ENCODE measurements at places on chromosomes 6 and 20.
A peak's percentile ranks its signal among the peaks of the same experiment; 100 is the strongest.

GRCh38 chr20:23157734-23158133, 71.6 kb upstream of the CD93 start:
- DNase-seq = peak; percentile 73

GRCh38 chr6:69863766-69864165, 2.6 kb upstream of the COL19A1 start:
- no peak for DNase-seq

DNA sequence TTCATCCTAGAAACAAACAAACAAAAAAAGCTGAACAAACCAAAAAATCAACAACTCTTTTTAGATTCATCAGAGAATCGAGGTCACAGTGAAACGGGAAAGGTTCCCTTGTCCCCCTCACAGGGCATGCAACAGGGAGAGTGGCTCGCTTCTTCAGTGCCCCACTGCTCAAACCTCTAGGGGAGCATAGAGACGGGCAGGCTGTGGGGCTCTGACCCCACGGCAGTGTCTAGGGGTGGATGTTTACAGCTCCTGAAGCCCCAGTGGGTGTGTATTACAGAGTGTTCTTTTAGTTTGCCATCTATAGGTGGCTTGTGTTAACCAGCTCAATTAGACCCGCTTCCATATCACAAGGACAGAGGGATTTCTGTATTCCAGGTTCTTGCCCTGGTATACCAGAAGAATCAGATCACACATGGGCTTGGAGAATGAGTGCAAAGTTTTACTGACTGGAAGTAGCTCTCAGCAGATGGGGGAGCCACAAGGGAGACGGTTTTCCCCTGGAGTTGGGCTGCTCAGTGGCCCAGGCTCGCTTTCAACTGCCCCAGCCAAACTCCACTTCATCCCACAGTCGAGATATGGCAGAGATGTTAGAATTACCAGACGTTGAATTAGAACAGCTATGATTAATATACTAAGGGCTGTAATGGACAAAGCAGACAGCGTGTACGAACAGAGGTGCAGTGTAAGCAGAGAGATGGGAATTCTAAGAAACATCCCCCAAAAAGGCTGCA, 192.6 kb upstream of the CST7 start:
- DNase-seq = no peak

DNA sequence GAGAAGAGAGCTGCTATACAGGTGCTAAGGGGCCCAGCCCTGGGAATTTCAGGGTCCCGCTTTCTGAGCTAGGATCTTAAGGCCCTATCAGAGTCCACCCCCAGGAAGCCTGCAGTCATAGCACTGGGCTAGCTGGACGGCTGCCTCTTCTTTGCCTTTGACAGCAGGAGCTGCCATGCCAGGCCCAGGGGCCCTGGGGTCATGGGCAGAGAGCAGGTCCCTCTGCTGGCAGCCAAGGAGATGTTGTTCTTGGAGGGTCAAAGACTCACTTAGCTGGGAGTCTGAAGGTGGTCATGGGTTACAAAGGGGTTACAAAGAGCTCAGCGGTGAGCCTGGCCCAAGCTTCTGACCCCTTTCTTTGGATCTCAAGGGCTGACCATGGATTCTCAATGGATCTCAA, 52.7 kb downstream of the RPP21 start:
- no peak for DNase-seq

DNA sequence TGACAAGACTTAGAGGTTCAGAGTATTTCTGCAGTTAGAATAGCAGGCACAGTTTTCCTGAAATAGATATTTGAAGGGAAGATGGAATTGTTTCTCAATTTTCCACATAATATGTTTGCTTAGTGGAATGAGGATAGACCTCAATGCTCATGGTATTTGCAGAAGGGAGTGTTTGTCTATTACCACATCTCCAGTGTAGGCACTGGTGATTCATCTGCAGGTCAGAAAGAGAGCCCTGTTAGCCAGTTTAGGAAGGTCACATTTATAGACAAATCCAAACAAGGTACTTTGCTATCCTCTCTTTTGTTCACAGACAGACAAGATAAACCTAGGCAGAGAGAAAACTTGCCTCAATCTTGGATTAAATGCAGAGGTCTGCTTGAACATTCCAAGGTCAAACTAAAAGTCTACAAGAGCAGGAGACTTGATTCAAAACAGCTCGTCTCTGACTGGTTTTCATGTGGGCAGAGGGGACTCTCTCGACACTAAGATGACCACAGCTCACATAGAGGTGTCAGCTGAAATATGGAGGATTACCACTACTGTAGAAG, 22.8 kb downstream of the ISM1 start:
- DNase-seq = no peak

DNA sequence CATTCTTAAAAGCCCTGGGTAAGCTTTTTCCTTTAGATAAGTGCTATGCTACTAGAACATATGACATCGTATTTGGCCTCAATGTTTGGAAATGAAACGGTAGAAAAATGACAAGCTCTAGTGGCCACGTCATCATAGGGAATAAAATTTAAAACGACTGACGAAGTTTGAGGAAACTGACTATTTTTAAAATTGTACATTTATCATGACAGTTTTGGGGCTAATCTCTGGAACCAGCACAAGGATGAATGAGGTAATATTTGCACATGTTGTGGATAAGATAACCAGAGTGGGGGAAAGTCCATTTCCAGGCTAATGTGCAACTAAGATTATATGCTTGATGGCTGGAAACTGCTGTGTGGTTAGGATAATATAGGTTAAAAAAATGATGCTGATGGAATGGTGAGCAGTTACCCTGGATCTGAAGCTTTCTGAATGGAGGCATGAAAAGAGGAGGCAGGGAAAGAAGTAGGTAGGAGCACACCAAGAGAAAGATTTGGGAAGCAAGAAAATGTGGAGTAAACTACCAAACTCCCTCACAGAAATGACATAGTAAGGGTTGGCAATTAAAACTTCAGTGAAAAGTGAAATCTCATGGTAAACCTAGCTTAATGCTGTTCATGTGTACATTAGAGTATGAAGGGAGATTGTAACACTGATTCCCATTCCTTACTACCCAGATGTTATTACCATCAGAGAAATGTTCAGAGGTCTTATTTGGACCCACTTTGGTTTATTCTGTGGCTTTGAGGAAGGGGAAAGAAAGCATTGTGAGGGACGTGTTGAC, 42.7 kb upstream of the CEP162 start:
- DNase-seq = no peak

DNA sequence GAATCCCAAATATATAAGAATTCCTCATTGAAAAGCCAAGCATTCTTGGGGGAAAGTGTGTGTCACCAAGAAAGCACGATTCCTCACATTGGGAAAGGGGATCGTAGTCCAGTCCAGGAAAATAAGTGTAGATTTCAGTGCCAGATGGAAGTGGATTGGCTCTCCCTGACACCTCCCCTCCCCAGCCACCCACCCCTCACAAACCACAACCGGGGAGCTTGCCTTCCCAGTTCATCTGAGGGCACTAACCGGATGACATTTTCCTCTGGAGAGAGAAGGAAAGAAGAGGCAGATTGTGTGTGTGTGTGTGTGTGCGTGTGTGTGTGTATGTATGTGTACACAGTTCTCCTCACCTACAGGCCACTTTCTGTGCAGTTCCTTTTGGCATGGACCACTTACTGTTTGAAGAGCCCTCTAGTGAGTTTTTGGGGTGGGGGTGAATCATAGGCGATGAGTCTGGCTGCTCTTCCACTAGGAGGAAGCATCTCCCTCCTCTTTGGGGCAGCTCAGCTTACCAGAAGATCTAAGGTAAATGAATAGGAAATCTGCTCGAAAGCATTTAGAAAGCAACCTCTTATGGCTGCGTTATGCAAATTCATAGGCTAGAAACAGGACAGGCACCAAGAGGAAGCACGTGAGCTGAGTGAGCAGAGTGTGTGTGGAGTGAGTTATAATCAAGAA, 20.8 kb downstream of the DAAM2 start:
- DNase-seq = no peak

DNA sequence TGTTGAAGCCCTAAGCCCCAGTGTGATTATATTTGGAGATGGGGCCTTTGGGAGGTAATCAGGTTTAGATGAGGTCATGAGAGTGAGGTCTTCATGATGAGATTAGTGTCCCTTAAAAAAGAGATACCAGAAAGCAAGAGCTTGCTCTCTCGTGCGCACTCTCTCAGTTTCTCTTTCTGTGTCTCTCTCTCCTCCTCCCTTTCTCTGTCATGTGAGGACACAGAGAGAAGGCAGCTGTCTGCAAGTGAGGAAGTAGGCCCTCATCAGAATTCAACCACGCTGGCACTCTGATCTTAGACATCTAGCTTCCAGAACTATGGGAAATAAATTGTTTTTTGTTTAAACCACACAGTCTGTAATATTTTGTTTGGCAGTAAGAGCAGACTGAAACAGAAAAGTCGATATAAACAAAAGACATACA, 180.5 kb downstream of the IBTK start:
- no peak for DNase-seq

GRCh38 chr20:24633521-24633920, 164.1 kb downstream of the SYNDIG1 start:
- no peak for DNase-seq

GRCh38 chr20:5863040-5863833, 87.1 kb downstream of the TRMT6 start:
- DNase-seq = no peak

DNA sequence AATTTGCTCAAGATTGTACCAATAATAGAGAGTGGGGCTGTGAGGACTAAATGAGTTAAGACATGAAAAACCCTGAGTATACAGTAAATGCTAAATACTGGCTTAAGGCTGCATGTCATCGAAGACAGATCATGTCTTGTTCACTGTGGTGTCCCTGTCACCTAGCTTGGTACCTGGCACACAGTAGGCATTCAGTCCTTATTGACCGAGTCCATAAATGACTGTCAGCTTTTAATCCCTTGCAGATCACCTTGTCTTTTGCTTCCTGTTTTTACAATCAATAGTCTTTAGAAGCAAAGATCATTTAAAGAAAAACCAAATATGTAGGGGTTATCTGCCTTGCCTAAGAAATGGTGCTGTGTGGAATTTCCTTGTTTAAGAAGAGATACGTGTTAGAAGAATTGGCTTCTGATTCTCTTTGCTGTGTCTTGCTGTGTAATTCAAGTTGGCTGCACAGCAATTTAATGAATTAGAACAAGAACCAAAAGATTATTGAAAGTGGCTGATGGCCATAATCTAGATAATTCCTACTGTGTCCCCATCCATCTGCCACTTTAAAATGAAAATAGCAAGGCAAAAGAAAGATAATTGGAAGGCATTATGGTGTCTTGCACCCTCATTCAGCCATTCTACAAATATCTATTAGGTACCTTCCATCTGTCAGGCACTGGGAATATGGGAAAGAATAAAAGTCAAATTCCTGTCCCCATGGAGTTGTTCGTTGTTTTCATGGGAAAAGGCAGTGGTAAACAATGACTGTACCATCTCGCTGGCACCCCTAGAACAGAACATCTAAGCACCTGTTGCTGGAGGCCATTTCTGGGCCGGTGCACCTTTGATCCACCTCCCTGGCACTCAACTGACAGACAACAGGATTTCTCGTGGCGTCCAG, 12.4 kb upstream of the MAPK13 start:
- DNase-seq = no peak

- DNase-seq = no peak
Measured at GRCh38 chr6:159720708-159721107, 6.6 kb upstream of the WTAP start.

DNA sequence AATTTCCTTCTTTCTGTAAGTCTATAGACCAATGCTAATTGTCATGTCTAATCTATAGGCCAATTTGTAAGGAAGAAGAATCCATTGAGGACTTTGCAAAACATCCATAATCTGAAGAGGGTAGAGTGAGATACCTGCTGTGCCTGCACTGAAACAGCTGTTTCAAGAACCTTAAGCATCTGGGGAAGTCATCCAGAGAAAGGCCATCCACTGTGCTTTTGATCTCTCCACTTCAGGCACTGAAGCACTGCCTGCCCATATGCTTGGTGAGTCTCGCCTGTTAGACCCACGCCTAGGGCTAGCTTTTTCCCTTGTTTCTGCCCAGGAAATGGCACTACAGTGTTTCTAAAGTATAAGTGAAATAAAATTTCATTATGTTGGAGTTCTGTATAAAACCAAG, 921.8 kb upstream of the EPHA7 start:
- no peak for DNase-seq

- no peak for DNase-seq
Measured at GRCh38 chr6:19536838-19537237, 300.3 kb upstream of the ID4 start.

DNA sequence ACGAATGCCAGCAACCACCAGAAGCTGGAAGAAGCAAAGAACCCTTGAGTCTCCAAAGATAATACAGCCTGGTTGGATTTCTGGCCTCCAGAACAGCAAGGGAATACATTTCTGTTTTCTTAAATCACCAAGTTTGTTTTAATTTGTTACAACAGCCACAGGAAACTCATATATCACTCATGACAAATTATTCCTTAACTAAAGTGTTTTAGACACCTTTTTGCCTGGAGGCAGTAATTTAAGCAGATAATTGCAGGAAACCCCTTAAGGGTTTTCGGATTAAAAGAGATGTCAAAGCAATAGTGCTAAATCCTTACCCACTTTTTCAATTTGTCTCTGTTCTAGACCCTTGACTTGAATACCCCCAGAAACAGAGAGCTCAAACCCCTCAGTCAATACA, 1050.0 kb downstream of the EPHA7 start:
- DNase-seq = no peak

DNA sequence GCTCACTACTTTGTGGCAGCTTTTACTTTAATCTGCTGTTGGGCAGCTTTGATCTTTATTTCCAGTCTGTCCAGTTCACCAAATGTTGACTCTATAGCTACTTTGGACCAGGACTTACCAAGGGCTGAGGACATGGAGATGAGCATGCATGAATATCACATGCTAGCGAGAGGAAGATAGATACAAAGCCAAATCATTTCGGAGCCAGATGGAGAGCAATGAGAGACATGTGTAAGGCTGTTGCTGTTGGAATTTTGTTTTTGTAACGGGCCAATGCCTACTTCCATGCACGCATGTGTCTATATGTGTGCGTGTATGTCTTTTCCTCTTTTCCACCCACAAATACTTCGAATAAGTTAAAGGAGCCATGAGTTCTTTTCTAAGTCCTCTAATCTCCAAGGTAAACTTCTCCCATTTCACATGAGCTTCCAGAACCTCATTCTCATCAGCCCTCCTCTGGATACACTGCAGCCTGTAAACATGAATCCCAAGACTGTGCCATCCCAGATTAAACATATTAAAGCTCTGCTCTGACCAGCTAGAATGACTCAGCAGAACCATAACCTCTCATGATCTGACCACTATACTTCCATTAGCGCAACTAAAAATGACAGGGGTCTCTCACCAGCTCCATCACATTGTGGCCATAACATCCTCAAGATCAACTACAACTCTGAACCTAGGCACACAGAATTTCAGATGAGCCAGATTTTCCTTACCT, 160.7 kb downstream of the LRFN2 start:
- no peak for DNase-seq

- DNase-seq = no peak
Measured at GRCh38 chr20:1165521-1165920, 19.3 kb downstream of the TMEM74B start.
